Activated naive CD4-positive, alpha-beta T cell (primary cell): ENCODE measurements at places on chromosomes 2 and 18.

DNA sequence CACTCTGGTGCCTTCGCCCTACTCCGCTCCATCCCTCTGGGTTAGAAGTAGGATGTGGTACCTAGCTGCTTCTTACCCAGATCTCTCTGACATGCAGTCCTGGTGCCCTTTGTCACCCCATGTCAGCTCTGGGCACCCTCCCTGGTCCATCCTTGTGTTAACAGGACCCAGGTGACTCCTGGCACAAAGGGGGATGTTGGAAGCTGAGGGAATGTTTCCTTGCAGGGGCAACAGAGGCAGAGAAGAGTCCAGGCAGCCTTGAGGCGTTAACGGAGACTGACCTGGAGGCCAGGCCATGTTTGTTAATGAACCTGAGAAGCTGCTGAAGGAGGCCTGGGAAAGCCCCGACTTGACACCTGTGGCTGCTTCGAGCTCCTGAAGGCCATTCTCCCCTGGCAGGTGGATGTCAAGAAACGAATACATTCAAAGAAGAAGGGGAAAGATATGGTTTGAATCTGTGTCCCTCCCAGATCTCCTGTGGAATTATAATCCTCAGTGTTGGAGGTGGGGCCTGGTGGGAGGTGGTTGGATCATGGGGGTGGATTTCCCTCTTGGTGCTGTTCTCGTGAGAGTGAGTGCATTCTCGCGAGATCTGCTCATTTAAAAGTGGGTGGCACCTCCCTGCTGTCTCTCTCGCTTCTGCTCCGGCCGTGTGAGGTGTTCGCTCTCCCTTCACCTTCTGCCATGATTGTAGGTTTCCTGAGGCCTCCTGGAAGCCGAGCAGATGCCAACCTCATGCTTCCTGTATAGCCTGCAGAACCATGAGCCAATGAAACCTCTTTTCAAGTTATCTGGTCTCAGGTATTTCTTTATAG, 31.4 kb downstream of the NPPC start:
- no peak for DNase-seq

GRCh38 chr2:13193075-13193474, 476.3 kb downstream of the TRIB2 start:
- DNase-seq = no peak

DNA sequence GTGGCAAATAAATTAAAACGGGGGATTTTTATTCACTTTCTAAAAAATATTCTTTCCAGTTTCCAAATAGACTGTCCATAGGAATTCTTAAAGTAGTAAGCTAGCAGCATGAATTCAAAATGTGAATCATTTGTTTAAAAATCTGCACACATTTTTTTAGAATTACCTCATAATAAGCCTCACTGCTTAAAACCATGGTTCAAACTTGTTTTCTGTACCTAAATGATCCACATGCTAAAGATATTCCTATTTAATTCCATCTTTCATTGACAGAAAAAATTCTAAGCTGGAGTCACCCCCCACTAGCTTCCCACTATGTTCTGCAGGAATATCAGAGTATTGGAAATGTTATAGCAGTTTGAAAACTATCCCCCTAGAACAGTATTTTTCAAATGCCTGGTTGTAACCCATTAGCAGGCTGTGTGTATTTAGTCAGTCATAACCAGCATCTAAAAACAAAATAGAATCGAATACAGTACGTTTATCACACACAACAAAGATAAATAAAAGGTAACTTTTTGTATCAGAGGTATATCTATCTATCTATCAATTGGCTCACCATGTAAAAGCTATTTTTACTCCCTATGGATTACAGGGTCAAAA, 11.2 kb upstream of the IKZF2 start:
- no peak for DNase-seq

- DNase-seq = no peak
Measured at GRCh38 chr2:207231106-207231865, 65.5 kb upstream of the KLF7 start.

- DNase-seq = no peak
Measured at GRCh38 chr2:37625156-37625555, 46.3 kb downstream of the CDC42EP3 start.

- DNase-seq = no peak
Measured at GRCh38 chr18:45202061-45202460, 413.2 kb upstream of the SLC14A2 start.
